Adipocyte (in vitro differentiated cells): ENCODE measurements at places on chromosomes 13 and 19.
A peak's percentile ranks its signal among the peaks of the same experiment; 100 is the strongest.

- DNase-seq, result peak; percentile 98
Observed at GRCh38 chr19:19900729-19901444, at the start of gene ZNF93. TSS of gene ZNF93 (plus strand) at chr19:19900946. CDS start at chr19:19901089, 143 bp downstream.

DNA sequence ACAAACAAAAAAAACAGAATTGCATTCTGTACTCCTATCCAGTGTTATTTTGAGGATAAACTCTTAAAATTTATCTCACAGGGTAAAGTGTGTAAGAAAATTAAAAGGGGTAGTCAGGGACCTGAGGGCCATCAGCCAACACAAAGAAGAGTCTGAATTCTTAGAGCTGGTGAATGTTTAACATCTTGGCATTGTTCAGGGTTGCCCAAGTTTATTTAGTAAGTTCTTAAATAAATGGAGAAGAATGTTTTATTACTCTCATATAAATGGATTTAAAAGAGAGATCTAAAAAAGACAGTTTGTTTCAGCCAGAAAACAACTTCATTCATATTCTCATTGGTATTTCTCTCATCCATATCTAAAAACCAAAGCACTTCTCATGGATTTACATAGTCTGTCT, 171.7 kb downstream of the LACC1 start:
- no peak for DNase-seq

DNA sequence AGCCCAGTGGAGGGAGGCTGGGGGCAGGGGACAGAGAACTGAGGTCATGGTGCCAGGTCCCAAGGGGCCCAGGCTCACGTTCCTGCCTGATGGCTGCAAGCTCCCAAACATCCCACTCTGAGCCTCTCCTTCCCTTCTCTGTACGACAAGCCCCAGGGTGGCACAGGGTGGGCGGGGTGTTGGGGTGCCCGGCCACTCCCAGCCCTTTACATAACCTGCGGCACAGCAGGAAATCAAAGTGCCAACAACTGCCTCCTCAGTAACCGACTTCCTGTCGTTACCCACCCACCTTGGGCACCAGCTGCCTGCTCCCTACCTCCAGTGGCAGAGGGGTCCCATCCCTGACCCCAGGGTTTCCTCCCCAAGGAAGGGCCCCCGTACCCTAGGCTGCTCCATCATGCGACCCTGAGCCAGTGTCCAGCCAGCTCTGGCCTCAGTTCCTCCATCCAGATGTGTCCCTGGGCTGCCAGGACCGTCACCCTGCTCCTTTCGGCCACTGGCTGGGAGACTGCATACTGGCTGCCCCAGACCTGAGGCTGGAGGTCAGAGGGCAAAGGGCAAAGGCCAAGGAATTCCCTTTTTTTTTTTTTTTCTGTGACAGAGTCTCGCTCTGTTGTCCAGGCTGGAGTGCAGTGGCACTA, 27.7 kb upstream of the NFIC start:
- no peak for DNase-seq

DNA sequence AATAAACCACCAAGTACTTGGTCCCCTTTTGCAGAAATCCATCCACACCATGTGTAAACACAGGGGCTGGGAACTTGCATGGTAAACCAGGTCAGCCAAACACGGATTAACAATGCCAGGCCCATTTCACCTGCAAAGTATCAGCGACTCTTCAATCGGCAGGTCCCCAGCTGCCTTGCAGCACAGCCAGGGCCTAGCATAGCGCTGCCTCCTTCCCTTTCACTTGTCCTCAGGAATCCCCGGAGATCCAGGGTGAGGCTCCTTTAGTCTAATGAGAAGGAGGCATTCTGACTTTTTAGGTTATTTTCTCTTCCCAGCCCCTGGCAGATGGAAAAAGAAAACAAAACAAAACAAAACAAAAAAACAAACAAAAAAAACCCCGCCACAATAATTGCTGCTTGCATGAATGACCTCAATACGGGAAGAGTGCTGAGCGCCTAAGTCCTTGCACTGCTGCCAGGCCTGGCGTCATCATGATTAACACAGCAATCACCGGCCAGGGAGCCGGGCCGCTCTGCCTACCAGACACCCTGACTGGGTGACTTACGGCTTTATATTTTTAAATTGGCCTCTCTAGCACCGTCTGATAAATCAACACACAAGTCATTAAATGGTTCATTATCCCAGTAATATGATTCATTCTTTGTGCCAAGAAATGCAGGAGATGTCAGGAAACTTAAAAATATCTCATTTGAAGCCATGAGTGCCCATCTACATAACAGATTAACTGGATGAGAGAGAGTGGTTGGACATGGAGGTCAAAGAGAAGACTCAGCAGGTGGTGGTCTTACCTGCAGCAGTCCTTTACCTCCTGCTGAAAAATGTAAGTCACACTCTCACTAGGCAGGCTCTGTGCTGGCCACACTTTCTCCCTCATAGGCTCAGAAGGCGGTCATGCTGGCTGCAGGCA, 692.7 kb downstream of the UQCRFS1 start:
- DNase-seq, result no peak

- no peak for DNase-seq
Observed at GRCh38 chr13:97936036-97936435, 17.4 kb upstream of the IPO5 start.

DNA sequence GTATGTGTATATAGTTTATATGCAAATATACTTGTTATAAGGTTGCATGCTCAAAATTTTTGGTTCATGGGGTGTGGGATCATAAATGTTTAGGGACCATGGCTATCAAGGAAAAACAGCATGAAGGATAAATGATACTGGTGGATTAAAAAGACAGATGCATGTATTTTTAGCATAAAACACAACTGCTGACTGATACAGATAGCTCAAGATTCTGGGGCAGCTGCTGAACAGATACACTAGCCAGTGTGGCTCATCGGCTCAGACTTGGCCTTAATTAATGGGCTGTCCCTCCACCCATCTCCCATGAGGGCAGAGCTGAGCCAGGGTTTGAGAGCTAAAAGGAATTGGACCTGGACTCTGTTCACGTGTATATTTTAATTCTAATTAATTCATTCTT, 11.4 kb downstream of the ALOX5AP start:
- no peak for DNase-seq

GRCh38 chr19:55247621-55248099, 11.2 kb downstream of the PPP6R1 start:
- DNase-seq, result no peak

GRCh38 chr19:18119013-18119716, 21.6 kb downstream of the MAST3 start:
- DNase-seq, result no peak

GRCh38 chr13:46866150-46866549, 30.7 kb downstream of the HTR2A start:
- peak; percentile 37 for DNase-seq

DNA sequence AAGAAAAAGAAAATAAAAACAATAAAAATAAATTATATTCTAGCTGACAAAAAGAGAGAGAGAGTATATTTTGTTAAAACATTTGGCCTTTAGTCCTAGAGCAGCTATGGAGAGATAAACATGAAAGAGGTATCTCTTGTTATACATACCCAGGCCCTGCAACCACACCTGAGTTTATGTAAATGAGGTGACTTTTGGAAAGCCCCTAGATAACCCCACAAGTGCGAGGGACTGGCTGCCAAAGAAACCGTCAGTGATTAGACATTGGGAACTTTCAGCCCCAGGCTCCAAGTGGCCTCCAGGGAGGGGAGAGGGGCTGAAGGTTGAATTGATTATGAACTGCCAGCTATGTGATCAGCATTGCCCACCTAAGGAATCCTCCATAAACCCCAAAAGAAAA, 2.1 kb upstream of the NLRP7 start:
- DNase-seq, result no peak

- DNase-seq, result no peak
Observed at GRCh38 chr13:81393110-81393509, 1052.2 kb upstream of the SPRY2 start.

- DNase-seq, result no peak
Observed at GRCh38 chr19:2869618-2870017, 2.5 kb downstream of the ZNF556 start.

DNA sequence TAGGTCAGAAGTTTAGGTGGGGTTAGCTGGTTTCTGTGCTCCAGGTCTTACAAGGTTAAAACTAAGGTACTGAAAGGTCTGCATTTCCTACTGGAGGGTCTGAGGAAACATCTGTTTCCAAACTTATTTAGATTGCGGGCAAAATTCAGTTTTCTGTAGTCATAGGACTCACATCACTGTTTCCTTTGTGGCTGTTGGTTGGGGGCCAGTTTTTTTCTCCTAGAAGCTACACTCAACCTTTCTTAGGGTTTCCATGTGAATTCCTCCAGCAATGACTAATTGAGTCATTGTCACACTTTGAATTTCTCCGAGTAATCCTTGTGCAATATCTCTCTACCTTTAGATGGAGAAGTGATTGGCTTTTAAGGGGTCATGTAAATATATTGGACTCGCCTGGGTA, 773.4 kb upstream of the SLITRK1 start:
- DNase-seq, result peak; percentile 7

DNA sequence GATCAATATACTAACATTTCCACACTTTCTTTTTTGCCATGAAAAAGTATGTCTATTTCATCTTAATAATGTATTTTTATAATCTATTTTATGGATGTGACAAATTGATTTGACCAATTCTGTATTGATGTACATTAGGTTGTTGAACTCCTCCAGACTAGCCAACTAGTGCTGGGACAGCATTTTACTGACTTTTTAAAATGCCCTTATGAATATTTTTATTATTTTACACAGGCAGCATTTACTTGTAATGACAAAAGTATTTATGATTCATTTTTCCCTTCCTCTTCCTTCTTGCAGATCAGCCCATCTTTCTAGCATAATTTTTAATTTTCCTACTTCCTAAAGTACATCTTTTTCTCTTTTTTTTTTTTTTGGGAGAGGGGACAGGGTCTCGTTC, 918 bp upstream of the FUZ start:
- DNase-seq, result peak; percentile 40

GRCh38 chr13:47426126-47426849, 529.4 kb upstream of the HTR2A start:
- peak; percentile 14 for DNase-seq

- no peak for DNase-seq
Observed at GRCh38 chr13:64277097-64277496, 2861.4 kb upstream of the PCDH20 start.

DNA sequence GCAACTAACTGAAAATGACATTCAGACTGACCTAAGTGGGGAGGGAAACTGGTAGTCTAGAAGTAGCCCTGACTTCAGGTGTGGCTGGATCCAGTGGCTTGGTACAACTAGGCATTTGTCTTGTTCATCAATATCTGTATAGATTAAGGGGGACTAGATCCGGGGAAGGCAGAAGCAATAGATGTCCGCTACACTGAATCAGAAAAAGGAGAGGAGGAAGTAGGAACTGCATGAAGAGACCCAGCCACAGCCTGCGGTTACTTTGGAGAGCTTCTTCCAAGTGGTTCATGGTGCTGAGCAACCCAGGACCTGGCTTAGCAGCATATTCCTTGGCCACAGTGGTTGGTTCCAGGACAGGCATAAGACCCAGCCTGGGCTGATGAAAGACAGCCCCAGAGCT, 9.9 kb upstream of the PRODH2 start:
- no peak for DNase-seq

DNA sequence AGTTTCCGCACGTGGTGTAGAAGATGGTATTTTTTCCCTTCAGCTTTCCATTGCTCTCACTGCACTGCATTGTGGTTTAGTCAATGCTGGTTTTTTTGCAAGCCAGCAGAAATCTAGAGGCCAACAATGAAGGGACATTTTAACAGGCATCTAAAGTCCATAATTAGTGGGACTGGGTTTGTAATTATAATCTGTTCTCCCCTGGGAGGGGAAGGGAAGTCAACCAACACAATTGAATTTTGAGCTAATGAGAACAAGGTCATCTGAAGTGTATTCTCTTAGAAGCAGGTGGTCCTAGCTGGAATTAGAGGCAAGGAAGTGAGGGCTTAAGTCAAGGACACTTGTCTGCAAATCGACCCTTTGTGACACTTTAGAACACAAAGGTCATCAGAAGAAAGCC, 156.4 kb downstream of the MYO16 start:
- no peak for DNase-seq
